NCI-H1694 treated with DMSO at 0.1 percent for 48 hours (cell line): ENCODE measurements at places on chromosomes 6 and 20.

GRCh38 chr6:64217721-64218620 is 582.4 kb downstream of the PHF3 start:
- no peak for DNase-seq

- no peak for DNase-seq
Observed at GRCh38 chr6:161644521-161644920, 370.7 kb upstream of the AGPAT4 start.

DNA sequence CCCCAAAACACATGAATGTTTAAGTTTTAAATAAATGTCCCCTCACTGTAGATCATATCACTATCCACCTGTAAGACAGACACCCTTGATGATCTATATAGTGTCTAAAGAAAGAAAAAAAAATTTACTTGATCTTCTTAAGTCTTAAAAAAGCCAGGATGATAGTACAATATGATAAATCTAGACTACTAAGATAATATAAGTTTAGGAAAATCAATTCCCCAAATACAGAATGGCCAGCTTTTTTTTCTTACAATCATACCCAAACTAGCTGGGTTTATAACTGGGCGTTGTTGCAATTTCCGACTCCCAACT is 14.4 kb downstream of the ZNF217 start:
- DNase-seq = no peak

DNA sequence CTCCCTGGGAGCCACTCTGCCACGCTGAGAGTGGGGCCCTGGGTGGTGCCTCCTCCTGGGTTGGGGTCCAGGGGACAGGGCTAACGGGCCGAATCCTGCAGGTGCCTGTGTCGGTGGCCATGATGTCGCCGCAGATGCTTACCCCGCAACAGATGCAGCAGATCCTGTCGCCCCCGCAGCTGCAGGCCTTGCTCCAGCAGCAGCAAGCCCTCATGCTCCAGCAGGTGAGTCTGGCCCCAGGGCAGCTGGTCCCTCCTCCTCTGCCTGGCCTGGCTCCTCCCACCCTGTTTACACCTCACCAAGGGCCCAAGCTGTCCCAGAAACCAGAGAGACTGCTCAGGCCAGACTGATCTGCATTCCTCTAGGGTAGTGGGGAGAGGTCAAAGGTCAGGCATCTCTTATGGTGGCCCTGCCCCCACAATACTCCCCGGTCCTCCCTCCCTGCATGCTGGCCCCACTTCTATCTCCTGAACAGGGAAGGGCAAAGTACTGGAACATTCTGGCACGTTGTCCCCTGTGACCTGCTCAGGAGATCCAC is 38.6 kb downstream of the FOXP4 start:
- no peak for DNase-seq

DNA sequence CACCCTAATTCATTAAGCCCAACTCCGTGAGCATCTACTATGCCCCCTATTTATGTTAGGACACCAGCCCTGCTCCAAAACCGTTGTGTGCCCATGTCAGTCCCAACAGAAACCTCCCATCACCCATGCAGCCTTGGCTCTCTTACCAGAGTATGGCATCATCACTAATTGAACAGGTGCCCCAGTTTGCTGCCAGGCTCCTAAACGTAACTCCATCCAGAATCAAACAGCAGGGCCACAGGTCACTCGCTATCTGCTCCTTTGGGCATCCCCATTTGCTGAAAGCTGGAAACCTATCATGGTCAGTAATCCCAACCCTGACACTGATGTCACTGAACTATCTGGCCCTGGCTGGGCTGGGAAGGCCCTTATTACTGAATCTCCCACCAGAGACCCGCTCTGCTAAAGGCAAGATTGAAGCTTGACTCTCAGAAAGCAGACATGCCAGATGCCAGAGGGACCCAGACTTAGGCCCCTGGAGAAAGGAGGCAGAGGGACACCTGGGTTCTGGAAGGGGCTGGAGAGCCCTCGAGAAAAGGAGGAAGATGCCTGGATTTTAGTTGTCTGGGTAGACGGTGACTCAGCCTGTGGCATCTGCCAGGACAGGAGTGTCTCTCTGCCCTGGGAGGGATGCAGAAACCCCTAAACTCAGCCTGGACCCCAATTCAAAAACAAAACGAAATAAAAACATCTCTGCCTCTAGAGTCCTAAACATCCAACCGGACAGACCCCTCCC is 14.0 kb downstream of the MUCL3 start:
- no peak for DNase-seq

DNA sequence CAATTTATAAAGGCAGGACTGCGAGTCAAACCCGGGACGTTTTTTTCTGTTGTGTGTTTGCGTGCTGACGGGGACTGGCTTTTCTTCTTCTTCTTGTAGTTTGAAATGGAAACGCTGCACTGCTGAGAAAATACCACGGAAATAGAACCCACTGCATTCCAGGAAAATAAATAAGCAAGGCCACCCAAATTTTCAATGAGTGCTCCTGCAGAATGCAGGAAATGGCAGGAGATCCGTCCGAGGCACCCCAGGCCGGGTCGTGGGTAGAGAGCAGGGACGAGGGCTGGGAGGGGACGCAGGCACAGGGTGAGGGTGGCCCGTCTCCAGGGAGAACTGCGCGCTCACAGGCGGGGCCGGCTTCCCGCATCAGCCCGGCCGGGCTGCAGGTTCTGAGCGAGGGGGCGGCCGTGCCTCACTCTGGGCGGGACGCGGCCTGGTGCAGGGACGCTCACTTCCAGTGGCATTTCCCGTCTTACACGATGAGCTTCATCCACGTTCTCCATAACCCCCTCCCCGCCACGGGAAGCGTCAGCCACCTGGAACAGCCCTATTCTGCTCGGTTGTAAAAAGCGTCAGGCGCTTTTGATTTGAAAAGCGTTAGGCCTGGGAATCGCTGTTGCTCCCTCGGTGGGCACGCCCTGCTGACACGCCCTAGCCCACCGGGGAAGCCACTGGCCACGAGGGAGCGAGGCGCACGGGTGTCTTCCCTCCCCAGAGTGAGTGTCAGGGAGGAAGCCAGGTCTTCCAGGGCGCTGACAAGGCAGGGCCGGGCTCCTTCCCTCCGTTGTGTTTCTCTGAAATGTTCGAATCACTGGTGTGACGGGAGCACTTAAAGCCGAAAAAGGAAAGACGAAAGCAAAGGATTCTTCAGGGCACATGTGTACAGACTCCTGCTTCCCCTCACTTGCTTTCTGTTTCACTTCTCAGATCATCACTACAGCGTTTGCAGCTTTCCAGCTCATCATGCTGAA is 17.9 kb upstream of the EXOC2 start:
- no peak for DNase-seq

DNA sequence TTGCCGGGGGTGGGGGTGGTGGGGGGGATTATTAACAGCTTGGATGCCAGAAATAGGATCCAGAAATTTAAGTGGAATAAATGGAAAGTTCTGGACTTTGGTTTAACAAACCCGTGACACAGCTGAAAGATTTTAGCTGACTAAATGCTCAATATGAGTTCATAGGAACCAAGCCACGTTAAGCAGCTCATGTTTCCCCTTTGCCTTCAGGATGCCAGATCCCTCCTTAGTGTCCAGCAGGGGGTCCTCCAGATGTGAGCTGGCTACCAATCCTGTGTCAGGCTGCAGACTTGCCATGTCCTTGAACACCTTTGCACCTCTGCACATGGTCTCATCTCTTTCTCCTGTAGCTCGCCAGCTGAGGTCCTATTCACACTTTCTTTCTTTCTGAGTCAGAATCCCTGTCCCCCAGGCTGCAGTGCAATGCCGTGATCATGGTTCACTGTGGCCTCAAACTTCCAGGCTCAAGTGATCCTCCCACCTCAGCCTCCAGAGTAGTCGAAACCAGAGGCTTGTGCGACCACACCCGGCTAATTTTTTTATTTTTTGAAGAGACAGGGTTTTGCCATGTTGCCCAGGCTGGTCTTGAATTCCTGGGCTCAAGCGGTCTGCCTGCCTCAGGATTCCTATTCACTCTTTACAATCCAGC is 133.3 kb upstream of the ARMC2 start:
- no peak for DNase-seq

DNA sequence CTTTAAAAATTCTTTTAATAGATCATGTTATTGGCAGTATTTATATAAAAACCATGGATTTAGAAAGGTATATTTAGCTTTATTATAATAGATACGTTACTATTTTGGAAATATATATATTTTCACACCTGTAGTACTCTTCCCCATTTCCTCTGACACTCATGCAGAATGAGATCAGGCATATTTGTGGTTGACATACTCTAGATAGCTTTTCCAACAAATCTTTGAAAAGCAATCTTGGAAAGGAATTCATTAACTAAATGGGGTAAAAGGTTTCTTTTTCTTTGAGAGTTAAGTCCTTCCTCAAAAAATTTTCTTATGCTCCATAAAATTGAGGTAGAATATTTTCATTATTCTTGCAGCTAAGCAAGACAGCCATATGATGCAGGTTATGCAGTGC is 14.5 kb downstream of the ASF1A start:
- no peak for DNase-seq

- DNase-seq = no peak
Observed at GRCh38 chr20:15287329-15287728, 949.9 kb upstream of the FLRT3 start.

GRCh38 chr6:39223061-39223460 is 6.2 kb downstream of the KCNK5 start:
- no peak for DNase-seq

GRCh38 chr6:24543683-24544082 is 48.9 kb downstream of the ALDH5A1 start:
- no peak for DNase-seq

DNA sequence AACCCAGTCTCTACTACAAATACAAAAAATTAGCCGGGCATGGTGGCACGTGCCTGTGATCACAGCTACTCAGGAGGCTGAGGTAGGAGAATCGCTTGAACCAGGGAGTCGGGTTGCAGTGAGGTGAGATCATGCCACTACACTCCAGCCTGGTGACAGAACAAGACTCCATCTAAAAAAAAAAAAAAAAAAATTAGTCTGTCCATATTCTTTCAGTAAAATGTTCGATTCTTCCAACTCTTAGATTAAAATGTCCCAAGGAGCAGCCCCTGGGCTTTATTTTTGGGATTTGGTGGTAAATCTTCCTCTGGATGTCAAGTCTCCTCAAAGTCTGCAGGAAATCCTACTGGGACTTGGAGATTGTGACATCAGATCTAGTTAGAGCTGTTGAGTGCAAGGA is 101.0 kb upstream of the EEF1E1 start:
- no peak for DNase-seq
